ENCODE measurements at places on chromosomes 1 and 21.

GRCh38 chr1:173044656-173045055, 6.1 kb downstream of the TNFSF18 start:
- no peak for DNase-seq

DNA sequence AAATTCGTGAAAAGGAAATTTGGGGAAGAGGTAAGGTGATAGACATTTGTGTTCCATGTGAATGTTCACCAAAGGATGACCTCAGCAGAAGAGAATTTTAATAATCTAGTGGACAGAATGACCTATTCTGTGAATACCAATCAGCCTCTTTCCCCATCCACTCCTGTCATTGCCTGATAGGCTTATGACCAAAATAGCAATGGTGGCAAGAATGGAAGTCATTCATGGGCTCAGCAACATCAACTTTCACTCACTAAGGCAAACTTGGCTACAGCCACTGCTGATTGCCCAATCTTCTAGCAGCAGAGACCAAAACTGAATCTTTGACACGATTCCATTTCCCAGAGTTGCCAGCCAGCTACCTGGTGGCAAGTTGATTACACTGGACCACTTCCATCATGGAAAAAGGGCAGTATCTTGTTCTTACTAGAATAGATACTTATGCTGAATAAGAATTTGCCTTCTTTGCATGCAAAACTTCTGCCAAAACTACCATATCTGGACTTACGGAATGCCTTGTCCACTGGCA, 348.7 kb upstream of the PBX1 start:
- DNase-seq, result no peak

- no peak for DNase-seq
Observed at GRCh38 chr1:9280015-9280860, 12.5 kb upstream of the SPSB1 start.

GRCh38 chr21:32426592-32427051, 14.1 kb downstream of the EVA1C start:
- no peak for DNase-seq

- DNase-seq, result no peak
Observed at GRCh38 chr21:32461503-32461902, 49.0 kb downstream of the EVA1C start.

DNA sequence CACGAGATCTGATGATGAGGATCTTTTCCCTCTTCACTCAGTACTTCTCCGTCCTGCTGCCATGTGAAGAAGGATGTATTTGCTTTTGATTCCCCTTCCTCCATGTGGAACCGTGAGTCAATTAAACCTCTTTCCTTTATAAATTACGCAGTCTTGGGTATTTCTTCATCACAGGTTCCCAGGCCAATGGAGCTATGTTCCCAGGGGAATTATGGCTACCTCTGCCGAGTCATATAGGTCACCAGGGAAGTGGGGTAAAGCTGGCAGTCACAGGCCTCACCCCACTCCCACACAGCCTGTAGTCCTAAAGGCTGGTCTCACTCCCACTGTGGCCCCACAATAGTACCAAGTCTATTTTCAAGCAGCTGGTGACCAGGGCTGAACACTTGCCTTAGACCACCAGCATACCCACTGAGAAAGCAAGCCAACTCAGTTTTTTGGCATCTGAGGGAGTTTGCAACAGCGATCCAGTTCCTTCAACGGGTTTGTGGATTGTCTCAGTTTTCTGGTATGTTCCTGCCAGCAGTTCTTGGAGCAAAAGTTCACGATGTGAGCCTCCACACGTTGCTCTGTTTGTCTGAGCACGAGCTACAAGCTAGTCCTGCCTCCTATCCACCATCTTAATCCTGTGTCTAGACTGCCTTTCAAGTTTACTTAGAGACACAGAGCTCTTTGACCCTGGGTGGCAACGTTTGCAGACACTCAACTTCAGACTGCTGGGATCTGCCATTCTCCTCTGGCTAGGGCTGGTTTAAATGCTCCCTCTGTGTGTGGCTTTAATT, 104.5 kb downstream of the CENPF start:
- DNase-seq, result no peak

DNA sequence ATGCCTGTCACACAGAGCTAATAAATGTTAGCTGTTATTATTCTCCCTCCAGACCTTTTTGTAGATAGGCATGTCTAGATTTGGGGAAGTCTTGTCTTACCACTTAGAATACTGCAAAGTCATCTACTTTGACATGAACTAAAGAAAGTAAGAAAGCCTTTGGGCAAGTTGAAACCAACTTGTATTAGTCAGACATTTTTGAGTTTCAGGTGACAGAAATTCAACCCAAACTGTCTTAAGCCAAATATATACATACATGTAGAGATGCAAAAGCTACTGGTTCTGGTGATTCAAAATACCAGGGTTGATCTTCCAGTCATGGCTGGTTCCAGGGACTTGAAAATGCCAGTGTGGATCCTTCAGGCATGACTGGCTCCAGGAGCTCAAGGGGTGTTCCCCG, 276.8 kb upstream of the TMEM51 start:
- DNase-seq, result no peak

DNA sequence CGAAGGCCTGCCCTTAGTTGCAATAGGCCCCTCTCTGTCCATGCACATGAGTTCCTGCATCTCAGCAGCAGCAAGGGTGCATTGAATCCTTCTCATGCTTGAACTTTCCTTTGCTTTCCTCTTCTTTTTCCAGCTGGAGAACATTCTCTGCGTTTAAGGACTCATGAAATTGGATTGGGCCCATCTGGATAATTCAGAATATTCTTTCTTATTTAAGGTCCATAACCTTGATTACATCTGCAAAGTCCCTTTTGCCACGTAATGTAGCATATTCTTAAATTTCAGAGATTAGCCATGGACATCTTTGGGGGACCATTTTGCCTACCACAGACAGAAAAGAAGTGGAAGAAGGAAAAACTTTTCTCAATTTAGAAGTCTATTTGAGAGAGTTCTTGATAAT, 159.7 kb upstream of the C21orf91 start:
- DNase-seq, result no peak

Data from D341Med (cell line).